ENCODE measurements at places on chromosomes 3 and 15.

DNA sequence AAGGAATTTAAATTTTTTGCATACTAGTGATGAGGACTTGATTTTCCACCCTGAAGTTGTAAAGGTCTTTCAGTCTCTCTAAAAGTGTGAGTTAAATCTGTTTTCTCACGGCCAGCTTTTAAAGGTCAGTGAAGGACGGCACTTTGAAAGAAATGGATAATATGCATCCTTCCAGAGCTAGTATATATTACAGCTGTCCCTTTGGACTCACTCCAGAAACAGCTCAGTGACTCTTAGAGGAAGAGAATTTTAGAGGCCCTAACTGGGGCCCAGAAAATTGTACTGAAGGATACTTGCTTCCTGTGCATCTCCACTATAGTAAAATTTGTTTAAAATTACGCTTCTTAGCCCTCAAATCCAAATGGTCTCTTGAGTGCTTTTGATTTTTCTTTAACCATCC, 41.6 kb downstream of the PIK3CA start:
- DNase-seq, result no peak

- DNase-seq, result no peak
These were observed 336.5 kb downstream of the PTPRG start for GRCh38 chr3:61897848-61898247.

DNA sequence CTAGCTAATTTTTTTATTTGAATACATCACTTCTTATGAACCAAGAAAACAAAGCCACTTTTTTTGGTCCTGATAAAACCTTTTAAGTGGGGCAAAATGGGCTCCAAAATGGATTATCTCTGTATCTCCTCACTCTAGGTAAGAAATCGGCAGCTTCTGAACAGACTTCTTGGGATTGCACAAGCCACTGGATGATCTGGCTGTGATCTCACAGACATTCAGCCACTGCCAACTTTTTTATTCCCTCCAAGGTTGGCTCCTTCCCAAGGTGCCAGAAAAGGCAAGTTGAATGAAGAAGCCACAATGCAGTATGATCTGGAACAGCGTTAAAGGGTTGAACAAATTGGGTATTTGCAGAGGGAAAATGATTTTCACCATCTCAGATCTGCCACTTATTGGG, 73.2 kb downstream of the PRICKLE2 start:
- DNase-seq, result no peak

- no peak for DNase-seq
These were observed 103.5 kb downstream of the TBC1D2B start for GRCh38 chr15:77974098-77974414.

GRCh38 chr3:52494886-52495495, at the start of gene STAB1:
Gene STAB1, plus strand, starts transcription at chr3:52495338. Its CDS starts 76 bp downstream, at chr3:52495414.
- DNase-seq, result no peak

GRCh38 chr3:114674036-114674435, 380.2 kb downstream of the TIGIT start:
- no peak for DNase-seq

DNA sequence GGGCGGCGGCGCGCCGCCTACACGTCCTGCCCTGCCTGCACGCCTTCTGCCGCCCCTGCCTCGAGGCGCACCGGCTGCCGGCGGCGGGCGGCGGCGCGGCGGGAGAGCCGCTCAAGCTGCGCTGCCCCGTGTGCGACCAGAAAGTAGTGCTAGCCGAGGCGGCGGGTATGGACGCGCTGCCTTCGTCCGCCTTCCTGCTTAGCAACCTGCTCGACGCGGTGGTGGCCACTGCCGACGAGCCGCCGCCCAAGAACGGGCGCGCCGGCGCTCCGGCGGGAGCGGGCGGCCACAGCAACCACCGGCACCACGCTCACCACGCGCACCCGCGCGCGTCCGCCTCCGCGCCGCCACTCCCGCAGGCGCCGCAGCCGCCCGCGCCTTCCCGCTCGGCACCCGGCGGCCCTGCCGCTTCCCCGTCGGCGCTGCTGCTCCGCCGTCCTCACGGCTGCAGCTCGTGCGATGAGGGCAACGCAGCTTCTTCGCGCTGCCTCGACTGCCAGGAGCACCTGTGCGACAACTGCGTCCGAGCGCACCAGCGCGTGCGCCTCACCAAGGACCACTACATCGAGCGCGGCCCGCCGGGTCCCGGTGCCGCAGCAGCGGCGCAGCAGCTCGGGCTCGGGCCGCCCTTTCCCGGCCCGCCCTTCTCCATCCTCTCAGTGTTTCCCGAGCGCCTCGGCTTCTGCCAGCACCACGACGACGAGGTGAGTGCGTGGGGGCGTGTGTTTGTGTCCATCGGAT, 602 bp downstream of the TRIM71 start:
- no peak for DNase-seq

GRCh38 chr3:131688370-131688769, 185.6 kb upstream of the MRPL3 start:
- DNase-seq, result no peak

- no peak for DNase-seq
These were observed 90.7 kb upstream of the ICE2 start for GRCh38 chr15:60569596-60569995.

DNA sequence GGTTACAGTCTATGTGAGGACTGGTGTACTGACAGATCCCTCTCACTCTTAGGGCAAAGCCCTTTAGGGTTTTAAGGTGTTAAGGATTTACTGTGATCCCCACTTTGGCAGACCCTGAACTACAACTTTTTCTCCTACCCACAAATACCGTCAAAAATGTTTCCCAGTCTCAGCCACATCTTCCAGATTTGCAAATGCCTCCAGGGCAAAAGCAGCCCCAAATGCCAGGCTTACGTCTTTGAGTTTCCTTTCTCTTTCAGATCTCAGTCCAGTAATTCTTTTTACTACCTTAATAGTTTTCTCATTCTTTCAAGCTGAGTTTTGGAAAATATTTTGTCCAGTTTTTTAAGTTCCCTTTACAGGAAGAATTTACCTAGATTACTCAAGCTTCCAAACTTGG, 13.4 kb upstream of the ITGA11 start:
- no peak for DNase-seq

DNA sequence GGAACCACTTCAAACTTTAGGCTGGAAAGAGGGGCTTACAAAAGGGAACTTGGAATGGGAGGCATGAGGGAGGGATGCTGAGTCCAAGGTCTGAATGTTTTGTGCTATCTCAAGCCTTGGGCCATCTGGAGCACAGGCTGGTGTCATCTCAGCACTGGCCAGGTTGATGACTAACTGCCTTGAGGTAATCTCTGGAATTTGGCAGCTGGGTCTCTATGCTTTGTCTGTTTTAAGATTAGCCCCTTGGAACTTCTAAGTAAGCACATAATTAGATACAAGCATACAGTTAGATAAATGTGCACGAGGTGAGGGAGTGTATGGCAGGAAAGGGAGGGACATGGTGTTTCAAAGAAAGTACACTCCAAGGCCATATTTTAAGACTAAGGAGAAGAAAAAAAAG, 252.4 kb upstream of the CCDC54 start:
- DNase-seq, result no peak

DNA sequence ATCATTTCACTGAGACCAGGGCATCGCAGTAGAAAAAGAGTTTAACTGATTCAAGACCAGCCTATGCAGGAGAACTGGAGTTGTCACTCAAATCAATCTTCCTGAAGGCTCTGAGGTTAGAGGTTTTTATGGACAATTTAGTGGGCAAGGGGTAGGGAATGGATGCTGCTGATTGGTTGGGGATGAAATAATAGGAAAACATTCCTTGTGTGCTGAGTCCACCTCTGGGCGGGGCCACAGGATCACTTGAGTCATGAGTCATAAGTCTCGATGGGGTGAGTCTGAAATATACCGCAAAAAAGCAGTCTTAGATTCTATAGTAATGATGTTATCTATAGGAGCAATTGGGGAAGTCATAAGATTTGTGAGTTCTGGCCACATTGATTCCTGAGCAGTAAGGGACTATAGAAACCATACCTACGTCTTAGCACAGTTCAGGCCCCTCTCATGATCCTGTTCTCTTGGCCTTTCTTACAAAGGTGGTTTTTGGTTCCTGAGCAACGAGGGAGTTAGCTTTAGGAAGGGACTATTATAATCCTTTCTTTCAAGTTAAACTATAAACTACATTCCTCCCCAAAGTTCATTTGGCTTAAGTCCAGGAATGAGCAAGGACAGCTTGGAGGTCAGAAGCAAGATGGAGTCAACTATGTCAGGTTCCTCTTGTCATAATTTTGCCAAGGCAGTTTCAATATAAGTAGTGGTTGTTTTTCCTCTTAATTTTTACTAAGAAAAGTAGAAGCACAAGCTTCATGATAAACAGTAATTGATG, 2.7 kb upstream of the OPA1 start:
- DNase-seq, result no peak

DNA sequence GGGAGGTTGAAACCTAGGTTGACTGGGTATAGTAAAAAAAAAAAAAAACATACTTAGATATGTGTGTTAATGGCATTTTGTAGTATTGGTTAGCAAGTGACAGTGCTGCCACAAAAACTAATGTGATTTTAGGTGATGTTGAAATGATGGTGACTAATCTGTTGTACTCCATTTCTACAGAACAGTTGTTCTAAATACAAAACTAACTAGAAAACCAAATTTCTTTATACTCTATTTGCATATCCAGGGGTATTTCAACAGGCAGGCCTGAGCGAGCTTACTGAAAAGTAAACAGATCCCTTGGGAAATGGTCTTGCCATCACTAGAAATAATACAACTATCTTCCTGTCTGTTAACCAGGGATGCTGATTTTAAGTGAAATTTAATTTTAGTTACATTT, 20.5 kb downstream of the TSC22D2 start:
- no peak for DNase-seq
